ENCODE measurements at places on chromosomes 13 and 19.
A peak's percentile ranks its signal among the peaks of the same experiment; 100 is the strongest.

DNA sequence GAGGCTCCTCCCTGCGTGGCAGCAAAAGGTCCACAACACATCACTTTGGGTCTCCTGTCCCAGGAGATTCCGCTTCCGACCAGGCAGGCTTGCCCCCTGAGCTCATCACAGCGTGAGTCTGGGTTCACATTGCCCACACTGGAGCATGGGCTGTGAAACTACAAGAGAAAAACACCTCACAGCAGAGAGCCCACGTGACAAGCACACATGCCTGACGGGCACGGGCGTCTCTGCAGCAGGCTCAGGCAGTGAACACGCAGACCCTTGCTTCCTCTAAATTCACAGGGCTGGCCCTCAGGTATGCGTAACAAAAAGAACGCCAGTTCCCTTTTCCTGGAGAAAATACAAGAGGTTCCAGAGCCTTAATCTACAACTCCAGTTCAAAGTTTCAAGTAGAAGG is 41.9 kb downstream of the RASA3 start:
- DNase-seq: no peak

DNA sequence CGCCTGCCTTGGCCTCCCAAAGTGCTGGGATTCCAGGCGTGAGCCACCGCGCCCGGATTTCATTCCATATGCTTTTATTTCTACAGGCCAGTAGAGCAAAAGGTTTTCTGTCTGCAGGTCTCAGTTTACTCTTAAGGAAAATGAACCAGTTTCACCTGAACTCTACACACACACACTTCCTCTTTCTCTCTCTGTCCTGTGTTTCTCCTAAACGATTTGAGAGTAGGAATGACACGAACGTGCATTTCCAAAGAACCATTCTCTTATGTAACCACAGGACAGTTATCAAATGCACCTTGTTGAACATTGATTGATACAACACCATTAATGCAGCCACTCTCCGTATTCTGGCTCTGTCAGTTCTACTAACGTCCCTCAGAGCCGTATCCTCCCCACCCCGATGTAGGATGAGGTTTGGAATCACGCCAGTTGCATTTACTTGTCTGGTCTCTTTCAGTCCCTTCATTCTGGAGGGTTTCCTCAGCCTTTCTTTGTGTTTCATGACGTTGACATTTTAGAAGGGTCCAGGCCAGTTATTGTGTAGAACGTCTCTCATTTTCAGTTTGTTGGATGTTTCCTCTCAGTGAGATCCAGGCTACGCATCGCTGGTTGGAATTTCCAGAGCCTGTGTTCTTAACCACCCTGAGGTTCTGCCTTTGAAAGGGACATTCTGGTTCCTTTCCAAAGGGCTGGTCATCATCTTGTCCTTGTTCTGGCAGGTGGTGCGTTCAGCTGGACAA is 36.0 kb downstream of the BICRA start:
- no peak for DNase-seq

GRCh38 chr13:33642374-33643065 is 175.4 kb upstream of the RFC3 start:
- DNase-seq: no peak

DNA sequence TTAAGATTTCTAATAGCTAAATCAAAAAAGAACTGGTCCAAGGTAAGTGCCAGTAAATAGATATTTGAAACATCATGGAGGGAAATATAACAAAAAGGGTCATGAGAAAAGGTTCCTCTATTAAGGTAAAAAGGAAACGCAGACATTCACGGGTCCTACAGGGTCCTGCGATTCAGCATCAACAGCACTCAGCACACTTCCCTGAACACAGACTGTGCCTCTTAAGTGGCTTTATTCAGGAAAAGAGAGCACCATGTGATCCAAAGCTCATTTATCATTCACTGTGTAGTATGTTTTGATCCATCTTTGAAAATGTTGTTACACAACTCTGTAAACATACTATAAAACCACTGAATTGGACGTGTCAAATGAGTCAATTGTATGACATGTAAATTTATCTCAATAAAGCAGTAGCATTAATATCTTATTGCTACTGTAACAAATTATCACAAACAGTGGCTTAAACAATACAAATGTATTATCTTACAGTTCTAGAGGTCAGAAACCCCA is 33.7 kb downstream of the CRYL1 start:
- DNase-seq: no peak

DNA sequence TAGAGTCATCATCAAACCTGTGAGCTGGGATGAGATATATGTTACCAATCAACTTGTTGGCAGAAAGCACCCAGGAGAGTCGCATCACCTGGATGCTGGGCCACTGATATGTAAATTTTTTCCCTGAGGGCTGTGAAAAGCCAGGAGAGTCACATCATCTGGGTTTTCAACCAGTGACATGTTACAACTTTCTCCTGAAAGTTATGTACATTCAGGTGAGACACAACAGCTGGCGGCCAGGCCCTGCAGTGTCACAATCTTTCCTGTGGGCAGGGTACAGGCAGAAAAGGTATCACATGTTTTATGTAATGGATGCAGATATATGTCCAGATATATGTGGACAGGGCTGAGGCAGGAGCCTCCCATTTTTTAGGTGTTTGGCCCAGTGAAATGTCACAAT is 13.2 kb upstream of the ZNF724 start:
- DNase-seq: no peak

DNA sequence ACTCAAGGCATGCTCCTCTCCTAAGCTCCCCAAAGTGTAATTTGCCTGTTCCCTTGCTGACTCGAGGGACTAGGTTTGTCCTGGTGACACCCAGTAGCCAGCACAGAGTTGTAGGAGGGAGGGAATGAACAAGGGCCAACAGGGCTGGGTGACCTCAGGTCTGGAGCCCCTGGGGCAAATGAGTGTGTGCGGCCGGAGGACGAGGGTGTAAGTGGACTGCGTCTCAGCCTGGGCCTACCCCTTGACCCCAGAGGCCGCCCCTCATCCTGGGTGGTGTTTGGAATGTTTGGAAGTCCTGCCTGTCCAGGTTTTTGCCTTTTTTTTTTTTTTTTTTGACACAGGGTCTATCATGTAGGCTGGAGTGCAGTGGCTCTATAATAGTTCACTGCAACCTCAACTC is 1.3 kb upstream of the ZNF653 start:
- no peak for DNase-seq

GRCh38 chr13:45362939-45363338 is 22.0 kb upstream of the TPT1 start:
- no peak for DNase-seq

DNA sequence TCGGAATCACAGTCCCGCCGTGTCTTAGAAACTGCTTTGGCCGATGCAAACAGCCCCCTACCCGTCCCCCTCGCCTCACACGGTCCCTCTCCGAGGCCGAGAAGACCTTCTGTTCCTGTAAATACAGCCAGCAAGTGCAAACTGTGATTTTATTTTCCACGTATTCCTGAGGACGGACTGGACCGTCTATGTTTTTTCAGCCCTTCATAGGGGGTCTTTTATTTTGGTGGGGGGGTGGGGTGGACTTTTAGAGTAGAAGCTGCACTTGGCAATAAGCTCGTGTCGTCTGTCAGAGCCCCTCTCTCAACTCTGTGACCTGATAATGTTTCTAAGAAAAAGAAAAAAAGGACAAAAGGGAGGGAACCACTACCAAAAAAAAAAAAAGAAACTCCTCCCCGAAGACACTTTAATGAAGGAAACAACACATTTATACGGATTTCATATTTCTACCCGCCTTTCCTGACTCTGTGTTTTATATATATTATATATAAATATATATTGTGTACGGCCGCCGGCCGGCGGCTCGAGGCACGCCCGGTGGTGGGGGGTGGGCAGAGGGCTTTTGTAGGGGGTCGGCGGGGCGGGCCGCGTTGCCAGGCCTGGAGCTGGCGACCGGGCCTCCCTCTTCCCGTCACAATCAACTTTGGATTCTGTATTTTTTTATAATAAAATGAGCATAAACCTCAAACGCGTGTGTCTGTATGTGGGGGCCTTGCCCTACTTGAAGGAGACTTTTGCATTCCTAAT is 15.2 kb downstream of the EFNA2 start:
- no peak for DNase-seq

DNA sequence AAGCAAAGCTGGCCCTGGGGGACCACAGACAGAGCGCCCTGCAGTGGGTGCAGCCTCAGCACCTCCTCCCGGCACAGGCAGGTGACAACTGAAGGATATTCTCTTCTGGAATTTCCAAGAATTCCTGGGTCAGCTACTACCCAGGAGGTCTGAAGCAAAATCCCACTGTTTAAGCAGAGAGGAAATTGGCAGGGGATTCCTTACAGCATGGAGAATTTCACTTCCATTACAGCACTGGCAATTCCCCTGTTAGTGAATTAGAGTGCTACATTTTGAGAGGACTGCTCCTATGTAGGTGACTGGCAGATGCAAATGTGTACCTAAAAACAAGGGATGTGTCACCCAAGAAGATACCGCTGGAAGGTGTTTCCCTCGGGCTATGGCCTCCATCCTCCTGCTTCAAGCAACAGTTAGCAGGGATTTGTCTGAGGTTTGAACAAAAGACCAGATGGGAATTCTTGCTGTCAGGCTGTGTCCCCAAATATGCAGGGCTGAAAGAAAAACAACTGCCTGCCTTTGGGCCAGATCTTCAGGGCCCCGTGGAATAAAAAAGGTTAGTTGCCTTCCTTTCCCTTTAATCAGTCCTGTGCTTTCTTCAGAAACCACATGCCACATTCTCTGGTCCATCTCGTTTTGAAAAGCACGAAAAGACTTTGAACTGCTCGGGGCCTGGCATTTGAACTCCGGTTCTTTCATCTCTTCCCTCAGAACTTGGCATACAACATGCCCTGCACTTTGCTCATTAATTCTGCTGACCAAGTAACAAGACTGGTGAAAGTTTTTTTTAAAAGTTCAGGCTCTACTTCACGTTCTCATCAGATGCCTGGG is 296.4 kb downstream of the DNAJC15 start:
- no peak for DNase-seq

- no peak for DNase-seq
Measured at GRCh38 chr19:32105527-32106310, 239.7 kb upstream of the ZNF507 start.

- DNase-seq: no peak
Measured at GRCh38 chr13:20217168-20217567, 15.0 kb downstream of the GJB6 start.

DNA sequence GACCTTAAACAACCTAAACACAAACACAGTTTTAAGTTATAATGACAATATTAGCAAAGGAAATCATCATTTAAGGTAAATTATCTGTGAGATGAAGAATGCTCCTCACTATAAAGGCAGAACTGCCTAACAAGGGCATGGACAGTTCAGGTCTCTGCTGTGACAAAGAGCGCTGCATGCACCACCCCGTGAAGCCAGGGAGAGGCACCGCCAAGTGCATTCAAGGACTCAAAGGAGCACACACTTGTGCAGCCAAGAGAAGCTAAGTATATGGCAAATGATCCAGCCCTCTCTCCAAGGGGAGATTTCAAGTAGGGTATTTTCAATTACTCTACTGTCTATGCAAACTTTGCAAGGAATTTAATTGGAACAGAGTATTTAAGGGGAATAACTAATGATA is 126.0 kb downstream of the RAP2A start:
- no peak for DNase-seq

GRCh38 chr19:8517551-8518442 is 3.8 kb upstream of the ZNF414 start:
- DNase-seq: no peak

GRCh38 chr13:103140001-103140671 is 73.9 kb upstream of the SLC10A2 start:
- DNase-seq: no peak

DNA sequence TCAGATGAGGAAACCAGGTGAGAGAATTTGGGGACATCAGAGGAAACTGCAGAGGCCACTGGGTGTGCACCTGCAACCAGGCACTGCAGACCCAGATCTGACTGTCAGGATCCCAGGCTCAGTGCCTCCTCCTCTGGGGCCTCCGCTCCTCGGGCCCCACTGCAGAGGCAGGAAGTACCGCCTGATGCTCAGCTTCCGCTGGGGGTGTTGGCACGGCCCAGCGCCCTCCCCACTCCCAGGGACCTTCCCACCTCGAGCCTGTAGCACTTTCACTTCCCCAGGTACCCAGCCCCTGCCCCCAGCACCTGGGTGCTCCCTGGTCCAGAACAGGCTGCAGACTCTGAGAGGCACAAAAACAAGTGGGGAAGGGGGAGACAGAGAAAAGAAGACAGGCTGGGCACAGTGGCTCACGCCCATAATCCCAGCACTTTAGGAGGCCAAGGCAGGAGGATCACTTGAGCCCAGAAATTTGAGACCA is 1.4 kb upstream of the CD37 start:
- DNase-seq: peak; percentile 77

- no peak for DNase-seq
Measured at GRCh38 chr13:100662468-100663211, 12.0 kb downstream of the TMTC4 start.

DNA sequence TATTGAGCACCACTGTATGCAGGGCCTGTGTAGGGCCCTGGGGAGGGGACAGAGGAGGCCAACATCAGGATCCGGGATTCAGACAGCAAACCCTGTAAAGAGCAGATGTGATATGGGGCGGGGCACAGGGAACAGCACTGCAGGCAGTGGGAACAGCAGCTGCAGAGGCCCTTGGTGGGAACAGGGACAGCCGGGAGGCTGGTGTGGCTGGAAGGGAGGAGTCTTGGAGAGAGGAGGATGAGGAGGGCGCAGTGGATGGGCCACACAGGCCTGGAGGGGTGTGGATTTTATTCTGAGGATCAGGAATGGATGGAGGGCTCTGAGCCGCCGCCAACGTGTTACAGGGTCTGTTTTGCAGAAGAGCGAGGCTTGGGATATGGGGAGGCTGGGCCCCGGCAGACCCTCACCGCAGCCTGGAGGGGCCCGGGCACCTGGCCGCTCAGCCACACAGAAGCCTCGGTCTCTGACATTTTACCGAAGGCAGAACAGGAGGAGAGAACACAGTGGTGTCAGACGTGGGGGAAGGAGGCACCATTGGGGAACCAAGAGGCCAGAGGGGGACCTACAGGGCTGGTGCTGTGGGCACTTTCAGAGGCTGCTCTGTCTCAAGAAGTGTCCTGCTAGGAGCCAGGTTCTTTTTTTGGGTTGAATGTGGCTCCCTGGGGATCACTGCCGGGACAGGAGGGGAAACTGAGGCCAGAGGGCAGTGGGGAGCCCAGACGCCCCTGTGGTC is 6.9 kb downstream of the EFNA2 start:
- DNase-seq: no peak

- no peak for DNase-seq
Measured at GRCh38 chr19:5367530-5368133, 27.0 kb upstream of the PTPRS start.

DNA sequence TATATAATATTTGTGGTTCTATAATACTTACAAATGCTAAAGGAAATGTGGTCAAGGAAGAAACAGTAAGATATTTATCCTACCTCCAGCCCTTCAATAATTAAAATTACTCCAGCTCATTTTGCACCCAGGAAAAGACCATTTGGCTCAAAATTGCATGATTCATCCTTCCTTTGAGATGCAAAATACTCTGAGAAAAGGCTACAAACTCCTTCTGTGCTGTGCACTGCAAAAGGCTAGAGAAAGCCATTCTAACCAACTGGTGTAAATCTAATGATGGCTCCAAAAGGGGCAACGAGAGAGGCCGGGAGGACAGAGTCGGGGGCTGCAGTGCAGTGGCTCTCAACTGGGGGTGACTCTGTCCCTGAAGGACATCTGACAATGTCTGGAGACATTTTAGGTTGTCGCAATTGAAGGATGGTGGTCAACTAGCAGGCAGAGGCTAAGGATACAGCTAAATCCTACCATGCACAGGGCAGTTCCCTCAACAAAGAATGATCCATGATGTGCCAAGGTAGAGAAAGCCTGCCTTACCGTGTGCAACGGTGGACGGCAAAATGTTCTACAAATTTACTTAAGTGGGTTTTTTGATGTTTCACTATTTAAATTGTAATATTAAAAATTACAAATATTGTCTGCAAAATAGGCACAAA is 32.6 kb downstream of the SLC7A1 start:
- no peak for DNase-seq

GRCh38 chr19:15365264-15365663 is 14.3 kb downstream of the AKAP8 start:
- DNase-seq: no peak
